ENCODE measurements at places on chromosomes 5 and 9.
A peak's percentile ranks its signal among the peaks of the same experiment; 100 is the strongest.

GRCh38 chr5:8081179-8081578, 212.2 kb downstream of the MTRR start:
- no peak for DNase-seq

DNA sequence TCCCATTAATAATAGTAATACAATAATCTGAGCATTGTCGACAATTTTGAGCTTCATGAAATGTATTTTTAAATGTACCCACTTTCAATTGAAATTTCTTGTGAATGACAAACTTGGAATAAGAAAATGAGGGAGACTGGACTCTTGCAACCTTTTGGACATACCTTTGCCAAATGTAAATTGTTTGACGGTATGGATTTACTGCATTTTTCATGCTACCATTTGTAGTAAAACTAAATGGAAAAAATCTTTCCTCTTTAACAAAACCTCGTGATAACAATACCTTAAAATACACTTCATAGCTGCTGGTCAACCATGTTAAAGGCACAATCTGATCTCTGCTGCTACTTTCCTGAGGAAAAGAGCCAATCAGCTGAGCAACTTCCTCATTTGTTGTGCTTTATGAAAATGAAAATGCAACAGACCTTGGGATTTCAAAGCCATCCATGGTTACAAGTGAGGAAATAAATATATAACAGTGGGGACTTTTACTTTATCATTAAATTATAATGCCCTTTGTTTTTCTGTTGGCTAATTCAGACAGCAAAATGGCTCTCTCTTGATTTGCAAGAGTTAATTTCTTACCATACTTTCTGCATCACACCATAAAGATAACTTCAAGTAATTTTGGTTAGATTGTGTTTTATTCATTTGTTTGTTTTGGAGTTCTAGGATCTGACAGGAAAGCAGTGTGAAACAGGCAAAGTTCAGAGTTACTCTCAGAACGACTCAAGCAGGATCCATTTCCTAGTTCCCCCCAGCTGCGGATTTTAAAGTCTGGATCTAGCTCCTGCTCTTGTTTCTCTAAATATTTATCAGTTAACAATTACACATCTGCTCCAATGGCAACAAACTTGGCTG, 1.1 kb downstream of the ALDH1A1 start:
- no peak for DNase-seq

GRCh38 chr9:131667576-131667975, 72.3 kb downstream of the RAPGEF1 start:
- DNase-seq: peak; percentile 70

GRCh38 chr9:38026021-38026809, 42.8 kb downstream of the SHB start:
- DNase-seq: no peak

- no peak for DNase-seq
Observed at GRCh38 chr5:29896646-29897045, 1296.8 kb upstream of the CDH6 start.

GRCh38 chr5:132384506-132385050, 15.1 kb downstream of the SLC22A5 start:
- DNase-seq: no peak

DNA sequence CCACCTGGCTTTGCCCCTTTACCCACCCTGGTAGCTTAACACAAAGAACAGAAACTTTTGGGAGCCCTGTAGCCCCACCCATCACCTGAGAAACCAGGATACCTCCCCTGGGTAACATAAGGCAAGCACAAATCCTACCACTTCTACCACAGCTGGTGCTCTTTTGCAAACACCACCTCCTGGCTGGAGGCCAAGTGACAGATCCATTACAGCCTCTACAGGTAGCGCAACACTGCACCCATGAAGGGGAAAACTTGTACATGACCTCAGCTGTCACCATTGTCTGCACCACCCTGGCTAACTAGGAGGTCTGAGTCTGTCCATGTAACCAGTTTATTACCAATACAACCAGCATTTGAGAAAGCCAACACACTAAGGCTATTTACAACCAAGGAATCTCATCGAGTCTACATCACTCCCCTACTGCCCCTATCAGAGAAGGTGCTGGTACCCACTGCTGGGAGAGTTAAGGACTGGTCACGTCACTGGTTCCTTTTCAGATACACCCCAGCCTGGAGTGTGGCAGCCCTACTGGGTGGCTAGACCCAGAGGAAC, 128.6 kb downstream of the PJA2 start:
- no peak for DNase-seq

DNA sequence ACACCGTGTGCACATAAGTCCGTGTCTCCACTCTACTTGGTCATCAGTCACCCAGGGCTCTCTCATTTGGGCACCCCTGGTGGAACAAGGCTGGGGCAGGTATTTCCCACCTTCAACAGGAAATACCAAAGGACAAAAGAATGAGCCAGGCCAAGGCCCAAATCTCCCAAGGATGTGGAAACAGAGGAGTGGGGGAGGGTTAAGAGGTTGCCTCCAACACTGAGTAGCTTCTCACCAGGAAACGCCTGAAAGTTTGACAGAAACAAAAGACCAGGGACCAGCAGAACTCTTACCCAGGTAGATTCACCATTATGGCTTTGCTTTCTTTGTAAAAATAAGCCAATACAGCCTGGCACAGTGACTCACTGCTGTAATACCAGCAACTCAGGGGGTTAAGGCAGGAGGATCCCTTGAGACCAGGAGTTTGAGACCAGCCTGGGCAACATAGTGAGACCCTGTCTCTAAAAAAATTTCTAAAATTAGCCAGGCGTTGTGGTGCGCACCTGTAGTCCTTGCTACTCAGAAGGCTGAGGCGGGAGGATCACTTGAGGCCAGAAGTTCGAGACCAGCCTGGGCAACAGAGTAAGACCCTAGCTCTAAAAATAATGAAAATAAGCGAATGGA, 12.7 kb downstream of the SLC1A3 start:
- no peak for DNase-seq

DNA sequence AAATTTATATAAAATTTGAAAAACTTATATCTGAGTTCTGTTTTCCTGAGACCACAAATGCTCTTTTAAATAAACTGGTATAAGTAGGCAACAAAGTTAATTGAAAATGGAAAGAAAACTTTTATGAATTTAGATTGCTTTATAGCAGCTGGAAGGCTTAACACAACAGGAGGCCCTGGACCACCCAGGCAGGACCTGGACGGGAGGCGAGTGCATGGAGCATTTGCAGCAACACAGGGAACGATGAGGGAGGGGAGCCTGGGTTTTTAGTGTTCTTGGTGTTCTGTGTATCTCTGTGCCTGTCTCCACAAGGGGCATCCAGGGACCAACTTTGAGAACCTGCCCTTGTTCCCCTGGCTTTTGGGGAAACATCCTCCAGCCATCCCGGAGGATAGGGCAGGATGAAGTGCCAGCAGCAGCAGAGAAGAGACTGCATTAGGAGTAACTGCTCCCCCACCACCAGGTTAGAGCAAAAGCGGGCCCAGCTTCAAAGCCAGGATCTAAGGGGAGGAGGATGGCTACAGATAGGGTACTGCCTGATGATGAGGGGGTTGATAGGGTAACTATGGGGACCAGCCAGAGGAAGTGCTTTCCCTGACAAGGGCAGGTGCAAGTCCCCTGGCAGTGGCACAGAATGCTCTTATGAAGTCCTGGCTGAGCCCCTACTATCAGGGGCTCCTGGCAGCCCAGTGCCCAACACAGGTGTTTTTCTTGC, 6.7 kb upstream of the SPATA31E1 start:
- DNase-seq: peak; percentile 22

DNA sequence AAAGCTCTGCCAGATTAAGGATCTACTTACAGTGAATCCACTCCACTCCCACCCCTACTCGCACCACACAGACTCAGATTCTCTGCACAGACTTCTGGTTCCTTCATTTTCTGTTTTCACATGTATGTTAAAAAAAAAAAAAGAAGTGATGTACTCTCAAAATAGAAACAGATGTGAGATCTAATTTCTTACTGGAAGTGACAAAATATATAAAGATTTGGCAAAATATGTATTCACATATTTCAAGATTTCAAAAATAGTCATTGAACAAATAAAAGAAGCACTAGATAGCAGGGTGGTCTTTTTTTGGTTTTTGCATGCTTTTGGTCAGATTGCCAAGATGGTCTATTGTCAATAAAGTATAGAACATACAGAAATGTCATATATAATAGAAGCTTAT, 379.2 kb downstream of the TMEM167A start:
- DNase-seq: no peak

DNA sequence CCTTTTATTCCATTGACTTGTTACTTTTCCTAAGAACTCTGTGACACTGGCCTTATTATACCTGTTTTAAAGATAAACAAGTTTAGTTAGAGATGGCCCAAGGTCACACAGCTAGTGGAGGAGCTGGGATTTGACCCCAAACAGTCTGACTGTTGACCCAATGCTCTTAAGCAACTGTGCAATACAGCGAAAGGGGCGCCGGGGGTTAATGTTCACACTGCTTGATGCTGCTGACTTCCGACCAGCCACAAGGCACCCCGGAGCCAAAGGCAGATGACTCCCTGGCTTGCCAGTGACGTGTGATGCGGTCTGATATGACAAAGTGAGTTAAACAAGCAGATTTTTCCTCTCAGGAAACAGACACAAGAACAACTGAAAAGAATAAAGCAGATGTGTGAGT, 23.9 kb downstream of the PIK3R1 start:
- peak; percentile 80 for DNase-seq

GRCh38 chr5:6636293-6636692, 3.1 kb downstream of the SRD5A1 start:
- DNase-seq: no peak

DNA sequence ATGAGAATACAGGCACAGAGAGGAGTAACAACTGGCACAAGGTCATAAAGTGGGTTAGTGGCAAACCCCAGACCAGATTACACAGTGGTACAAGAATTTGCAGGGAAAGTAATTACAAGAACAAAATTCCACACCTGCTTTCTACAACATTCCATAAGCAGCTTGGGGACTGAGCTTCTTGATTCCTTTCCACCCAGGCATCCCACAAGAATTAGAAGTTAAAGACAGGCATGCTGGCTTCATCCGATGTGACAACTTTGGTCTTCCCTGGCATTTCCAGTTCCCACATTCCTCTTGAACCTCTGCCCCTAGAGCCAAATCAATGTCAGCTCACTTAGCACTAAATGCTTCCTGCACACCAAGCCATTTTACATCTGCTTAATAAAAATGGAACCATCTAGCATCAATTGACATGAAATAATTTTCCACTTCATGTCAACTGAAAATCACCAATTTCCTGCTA, 435.8 kb upstream of the PAPPA start:
- no peak for DNase-seq

- DNase-seq: no peak
Observed at GRCh38 chr5:62256161-62257019, 49.6 kb upstream of the KIF2A start.

DNA sequence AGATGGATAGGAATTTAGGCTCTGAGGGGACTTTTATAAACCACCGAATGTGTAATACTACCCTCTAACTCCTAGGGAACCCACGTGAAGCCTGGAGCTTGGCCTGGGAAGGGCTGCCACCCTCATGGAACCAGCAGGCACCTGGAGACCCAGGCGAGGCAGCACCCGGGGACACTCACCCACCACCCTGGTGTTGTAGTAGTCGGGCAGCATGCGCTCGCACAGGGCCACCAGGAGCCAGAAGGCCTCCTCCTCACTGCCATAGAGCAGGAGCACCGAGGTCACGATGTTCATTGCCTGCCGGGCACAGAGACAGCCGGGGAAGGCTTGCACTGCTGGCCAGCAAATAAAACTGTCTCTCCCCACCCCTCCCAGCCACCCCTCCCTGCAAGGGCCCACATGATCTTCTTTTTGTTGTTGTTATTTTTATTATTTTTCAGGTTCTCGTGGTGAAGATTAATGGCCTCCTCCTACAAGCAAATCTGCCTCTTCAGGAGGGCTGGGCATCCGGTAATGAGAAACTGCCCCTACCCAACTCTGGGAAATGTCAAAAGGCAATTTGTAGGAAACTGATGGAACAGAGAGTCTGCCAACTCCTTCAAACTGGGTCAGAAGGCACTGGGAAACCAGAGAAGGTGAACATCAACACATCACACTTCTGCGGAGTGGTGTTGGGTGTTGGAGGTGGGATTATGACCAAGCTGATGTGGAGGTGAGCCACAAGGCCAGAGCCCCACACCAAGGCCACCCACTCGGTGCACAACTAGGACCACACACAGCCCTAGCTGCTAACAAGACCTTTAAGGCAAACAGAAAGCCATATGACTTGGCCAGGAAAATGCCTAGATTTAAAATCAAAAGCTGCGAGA, 17.4 kb upstream of the MRNIP start:
- no peak for DNase-seq

DNA sequence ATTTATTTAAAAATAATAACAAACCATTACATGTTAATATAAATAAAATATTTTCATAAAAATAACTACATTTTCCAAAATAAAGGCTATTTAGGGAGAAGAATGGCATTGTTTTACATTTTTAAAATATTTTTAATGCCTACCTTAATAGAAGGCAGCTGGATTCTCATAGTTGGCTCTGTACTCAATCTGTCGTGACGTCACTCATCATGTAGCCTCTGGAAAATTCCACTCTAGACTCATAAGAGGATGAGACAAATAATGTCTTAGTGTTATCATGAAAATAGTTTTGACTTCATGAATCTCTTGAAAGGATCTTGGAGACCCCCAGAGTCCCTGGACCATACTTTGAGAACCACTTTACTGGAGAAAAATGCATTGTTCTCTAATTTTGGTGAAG, 93.1 kb downstream of the NXNL2 start:
- DNase-seq: no peak

- no peak for DNase-seq
Observed at GRCh38 chr5:66161356-66161755, 17.3 kb downstream of the SREK1 start.

GRCh38 chr9:94622087-94622800, 17.1 kb downstream of the FBP1 start:
- no peak for DNase-seq

- no peak for DNase-seq
Observed at GRCh38 chr9:69012696-69013381, 1.1 kb downstream of the PRKACG start.

- DNase-seq: no peak
Observed at GRCh38 chr5:79873187-79873586, 117.9 kb downstream of the MTX3 start.

- no peak for DNase-seq
Observed at GRCh38 chr5:168972731-168973130, 328.2 kb downstream of the SLIT3 start.

- DNase-seq: no peak
Observed at GRCh38 chr5:34464829-34465228, 191.3 kb upstream of the RAI14 start.

- DNase-seq: no peak
Observed at GRCh38 chr9:18122171-18122570, 351.8 kb upstream of the ADAMTSL1 start.

GRCh38 chr5:6043491-6044310, 334.6 kb downstream of the MED10 start:
- DNase-seq: no peak

GRCh38 chr5:151772846-151773561, 1.2 kb downstream of the G3BP1 start:
- no peak for DNase-seq

- no peak for DNase-seq
Observed at GRCh38 chr5:53080271-53080670, 29.3 kb downstream of the MOCS2 start.

DNA sequence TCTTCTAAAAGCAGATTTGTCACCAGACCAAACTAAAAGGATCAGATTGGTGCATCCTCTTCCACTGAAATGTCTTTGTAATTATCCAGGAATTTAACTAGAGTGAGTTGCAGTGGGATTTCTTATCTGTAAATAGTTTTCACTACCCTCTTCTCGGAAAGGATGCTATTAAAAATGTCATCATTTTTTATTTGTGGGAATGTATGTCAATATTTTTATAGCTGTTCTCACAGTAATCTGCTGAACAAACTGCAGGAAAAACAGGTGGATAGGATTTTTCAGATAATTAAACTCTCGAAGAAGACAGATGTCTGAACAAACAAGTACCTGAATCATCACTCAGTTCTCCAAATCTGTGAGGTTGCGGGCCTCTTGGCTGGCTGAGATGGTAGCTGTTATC, 62.7 kb downstream of the RAB14 start:
- no peak for DNase-seq

Data from activated T-cell treated with anti-CD3 and anti-CD28 coated beads, Interleukin-2, amount 50 U/mL, for 24 hours (primary cell).